Breast epithelium (tissue), 4 donors: ENCODE measurements at places on chromosomes 4 and X.

DNA sequence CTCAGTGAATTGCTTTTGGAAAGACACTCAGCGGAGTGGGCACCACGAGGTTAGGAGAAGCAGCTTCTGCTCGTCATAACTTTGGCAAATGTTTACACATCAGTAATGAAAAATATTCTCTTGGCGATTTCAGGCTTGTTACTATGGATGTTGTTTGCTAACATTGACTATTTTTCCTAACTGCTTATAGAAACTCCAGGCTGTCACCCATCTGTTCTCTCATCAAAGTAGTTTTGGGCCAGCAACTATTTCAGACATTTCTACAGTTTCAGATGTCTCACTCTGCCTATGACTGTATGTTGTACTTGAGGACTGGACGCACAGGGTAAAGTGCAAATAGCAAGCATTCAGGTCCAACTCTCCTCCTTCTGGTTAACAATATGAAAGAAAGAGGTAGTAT lies 346.7 kb downstream of the TRIML1 start:
- no peak for DNase-seq

DNA sequence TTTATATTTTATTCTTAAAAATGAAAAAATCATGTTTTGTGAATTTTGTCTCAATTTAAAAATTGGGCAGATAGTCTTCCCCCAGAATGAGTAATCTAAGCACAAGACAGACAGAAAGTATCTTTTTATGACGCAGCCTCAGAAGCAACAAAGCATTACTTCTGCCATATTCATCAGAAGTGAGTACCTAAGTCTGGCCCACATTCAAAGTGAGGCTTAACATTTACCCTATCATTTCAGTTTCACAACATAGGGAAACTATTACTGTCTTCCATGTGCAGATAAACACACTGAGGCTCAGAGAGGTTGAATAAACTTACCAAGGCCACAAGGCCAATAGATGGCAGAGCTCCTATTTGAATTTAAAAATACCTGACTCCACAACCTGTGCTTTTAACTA lies 4.4 kb upstream of the PRDX4 start:
- DNase-seq: no peak

DNA sequence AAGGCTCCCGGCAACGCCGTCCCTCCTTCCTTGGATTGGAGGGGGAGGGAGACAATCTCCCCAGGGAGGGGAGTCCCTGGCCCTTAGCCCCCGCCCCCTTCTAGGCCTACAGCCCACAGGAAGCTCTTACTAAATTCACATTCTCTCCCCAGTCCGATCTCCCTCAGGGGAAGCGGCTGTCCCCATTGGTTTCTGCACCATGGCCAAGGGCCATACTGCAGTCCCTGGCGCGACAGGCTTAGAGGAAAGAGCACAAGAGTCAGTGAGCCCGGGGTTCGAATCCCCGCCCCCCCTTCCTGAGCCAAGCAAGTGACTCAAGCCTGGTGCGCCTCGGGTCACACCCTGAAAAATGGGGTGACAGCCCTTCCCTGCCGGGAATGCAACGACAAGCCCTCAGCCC lies 1.1 kb downstream of the ABLIM2 start:
- no peak for DNase-seq

DNA sequence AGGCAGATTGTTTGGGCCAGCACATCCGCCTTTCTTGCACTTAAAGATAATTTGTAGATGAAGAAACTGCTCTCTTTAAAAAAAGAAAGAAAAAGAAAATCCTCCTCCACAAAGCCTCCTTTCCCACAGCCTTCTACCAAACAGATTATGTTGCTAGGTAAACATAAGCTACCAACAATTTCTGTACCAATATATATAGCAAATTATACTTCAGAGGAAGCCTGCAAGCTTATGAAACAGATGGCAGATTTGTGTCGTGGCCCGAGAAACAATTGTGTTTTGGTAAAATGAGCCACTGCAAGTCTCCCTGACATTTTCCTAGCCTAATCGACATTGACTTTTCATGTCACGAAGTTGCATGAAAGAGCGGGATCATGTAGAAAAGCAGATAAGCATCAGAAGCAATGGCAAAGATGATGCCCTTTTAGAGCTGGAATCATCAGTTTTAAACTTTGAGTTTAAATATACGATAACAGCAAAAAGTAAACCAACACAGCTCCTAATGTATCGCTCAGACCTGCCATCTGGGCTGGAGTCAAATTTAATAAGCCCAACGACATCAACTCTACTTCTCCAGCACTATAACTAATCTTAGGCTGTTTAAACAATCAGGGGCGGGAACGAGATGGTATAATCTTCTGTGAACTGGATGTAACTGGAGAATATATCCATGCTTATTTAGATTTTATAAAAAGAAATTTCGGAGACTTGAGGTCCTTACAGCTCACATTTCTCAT lies 94.9 kb upstream of the PLAC1 start:
- DNase-seq: no peak

- DNase-seq: no peak
These were observed 84.6 kb downstream of the FBXO8 start for GRCh38 chr4:174198828-174199227.

- DNase-seq: no peak
These were observed 37.1 kb downstream of the SMARCAD1 start for GRCh38 chr4:94244829-94245185.

- no peak for DNase-seq
These were observed 36.1 kb downstream of the HEPH start for GRCh38 chrX:66200050-66200664.

DNA sequence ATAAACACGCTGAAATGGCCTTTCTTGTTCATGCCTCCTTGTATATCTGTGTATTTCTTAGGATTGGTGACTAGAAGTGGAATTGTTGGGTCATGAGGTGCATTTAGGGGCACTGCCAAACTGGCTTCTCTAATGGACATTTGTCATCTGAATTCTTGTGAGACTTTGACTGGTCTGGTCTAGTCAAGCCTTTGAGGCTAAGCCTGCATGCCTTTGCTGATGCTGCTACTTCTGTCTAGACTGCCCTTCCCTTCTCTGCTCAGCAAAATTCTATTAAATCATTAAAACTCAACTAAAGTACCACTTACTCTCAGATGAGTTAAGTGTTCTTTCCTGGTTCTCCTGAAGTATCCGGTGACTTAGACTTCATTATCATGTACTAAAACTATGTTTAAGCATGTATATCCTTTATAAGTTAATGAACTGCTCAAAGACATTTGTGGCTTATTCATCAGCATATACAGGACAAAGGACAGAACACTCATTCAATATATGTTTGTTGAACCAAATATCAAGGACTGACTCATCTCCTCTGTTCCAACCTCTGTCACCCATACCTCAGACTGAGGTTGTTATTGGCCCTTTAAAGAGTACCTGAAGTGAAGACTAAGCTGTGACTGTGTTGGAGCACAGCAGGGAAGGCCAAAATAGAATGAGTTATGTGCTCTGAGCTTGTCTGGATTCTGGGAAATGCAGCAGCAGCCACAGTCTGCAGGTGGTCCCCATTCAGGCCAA lies 9.0 kb downstream of the TCEAL1 start:
- DNase-seq: no peak
